Nucleus accumbens (tissue), 56 donors: ENCODE measurements at places on chromosomes 16 and 17.

DNA sequence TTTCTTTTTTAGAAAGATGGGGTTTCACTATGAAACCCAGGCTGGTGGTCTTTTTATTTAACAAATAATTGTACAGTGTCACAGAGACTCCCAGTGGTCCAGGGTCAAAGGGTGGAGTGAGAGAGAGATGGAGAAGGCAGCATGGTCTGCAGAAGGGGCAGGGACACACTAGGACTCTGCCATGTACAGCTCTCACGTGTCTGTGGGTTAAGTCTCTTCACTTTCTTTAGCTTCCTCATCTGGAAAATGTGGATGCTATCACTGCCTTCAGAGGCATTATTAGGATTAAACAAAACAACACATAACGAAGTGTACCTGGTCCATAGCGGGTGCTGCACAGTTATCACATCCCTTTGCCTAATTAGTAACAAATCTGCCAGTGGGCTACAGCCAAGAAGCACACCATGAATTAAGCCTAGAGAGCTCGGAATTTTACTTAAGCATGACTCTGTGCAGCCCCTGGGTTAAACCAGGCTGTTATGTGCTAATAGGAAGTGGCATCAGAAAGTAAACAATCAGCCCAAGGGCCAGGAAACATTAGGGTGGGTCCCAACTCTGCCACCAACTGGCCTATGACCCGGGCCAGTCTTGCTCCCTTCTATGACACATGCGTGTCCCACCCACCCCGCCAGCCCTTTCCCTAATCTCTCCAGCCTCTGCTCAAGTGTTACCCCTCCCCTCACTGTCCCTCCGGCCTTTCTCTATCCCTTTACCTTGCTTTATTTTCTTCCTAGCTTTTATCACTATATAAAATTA lies 13.9 kb downstream of the TOP3A start:
- no peak for DNase-seq

DNA sequence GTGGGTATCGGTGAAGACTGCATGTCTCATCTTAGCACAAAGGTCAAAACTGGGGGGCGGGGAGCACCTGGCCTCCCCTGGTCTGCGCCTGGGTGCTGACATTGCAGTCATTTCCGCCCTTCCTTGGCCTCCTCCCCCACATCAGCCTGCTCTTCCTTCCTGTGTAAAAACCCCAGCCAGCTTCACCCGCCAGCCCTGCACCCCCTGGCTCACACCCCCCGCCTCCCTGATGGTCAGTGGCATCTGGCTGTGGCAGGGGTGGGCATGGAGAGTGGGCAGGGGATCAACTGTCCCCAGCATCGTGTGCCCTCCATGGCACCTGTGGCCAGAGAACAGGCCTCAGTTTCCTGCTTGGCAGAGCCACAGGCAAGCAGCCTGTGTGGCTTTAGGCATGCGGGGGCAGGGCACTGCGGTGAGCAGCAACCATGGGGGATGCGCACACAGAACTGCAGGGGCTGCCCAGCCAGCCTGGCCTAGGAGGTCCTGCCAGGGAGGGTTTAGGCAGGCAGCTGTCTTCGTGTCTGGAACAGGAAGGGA lies 26.5 kb upstream of the LASP1NB start:
- DNase-seq: no peak

DNA sequence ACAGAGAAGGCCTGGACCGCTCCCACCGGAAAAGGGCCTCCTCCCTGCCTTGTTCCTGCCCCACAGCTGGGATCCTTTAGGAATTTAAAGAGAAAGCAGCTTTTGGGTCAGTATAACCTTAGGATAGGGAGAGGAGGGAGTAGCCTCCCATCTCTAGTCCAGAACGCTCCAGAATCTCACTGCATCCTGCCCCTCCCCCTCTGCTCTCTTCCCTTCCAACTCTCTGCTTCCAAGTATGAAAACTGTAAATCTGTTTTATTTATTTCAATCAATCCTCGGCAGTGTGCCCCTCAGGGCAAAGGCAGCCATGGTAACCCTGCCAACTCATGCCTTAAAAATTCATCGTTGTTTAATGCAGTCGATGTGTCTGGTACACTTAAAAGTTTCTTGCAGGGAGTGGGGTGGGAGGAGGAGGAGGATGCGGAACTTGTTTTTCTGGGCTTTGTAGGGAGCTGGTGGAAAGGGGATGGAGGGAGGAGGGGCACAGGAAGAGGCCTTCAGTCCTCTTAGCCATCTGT lies 21.2 kb upstream of the MTSS2 start:
- no peak for DNase-seq

GRCh38 chr16:88014954-88015805 lies 63.9 kb downstream of the BANP start:
- DNase-seq: no peak

DNA sequence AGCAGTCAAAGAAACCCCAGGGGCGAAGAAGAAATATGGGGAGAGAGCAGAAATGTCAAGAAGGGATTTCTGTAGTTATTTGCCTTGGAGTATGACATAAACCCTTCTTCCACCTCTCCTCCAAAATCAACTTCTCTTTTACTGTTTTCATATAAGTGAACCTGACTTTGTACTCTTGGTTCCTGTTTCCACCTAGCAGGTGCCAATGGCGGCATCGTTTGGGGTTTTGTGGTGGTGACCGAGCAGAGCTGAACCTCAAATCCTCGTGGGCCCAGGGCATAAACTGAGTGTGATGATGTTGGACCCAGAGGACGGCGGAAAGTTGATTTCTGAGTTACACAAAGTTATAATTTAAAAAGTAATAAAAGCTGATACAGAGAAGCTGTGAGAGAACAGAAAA lies 39.6 kb upstream of the PSMD7 start:
- no peak for DNase-seq

DNA sequence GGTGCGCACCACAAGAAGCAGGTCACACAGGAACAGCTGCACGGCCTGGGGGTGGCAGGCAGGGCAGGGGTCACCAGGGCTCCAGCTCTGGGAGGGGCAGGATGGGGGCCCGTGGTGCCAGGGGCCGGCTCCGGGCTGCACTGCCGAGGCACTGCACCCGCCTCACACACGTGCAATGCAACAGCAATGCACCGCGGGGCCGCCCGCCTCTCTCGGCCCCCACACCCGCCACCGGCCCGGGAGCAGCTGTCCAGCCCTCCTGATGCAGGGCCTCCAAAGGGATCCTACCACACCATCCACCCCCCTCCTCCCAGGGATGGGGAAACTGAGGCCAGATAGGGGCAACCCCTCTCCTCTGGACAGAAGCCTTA lies 23.1 kb downstream of the SREBF1 start:
- no peak for DNase-seq

- DNase-seq: no peak
Measured at GRCh38 chr16:35516971-35517370, 2057.6 kb downstream of the TP53TG3F start.

- DNase-seq: peak; percentile 58
Measured at GRCh38 chr17:81153340-81153803, 11.9 kb upstream of the PVALEF start.

DNA sequence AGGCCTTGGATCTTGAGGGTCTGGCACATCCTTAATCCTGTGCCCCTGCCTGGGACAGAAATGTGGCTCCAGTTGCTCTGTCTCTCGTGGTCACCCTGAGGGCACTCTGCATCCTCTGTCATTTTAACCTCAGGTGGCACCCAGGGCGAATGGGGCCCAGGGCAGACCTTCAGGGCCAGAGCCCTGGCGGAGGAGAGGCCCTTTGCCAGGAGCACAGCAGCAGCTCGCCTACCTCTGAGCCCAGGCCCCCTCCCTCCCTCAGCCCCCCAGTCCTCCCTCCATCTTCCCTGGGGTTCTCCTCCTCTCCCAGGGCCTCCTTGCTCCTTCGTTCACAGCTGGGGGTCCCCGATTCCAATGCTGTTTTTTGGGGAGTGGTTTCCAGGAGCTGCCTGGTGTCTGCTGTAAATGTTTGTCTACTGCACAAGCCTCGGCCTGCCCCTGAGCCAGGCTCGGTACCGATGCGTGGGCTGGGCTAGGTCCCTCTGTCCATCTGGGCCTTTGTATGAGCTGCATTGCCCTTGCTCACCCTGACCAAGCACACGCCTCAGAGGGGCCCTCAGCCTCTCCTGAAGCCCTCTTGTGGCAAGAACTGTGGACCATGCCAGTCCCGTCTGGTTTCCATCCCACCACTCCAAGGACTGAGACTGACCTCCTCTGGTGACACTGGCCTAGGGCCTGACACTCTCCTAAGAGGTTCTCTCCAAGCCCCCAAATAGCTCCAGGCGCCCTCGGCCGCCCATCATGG lies 4.0 kb upstream of the ADGRG3 start:
- no peak for DNase-seq
